Renal cortical epithelial cell (primary cell): ENCODE measurements at places on chromosomes 6 and 20. TPM values are rescaled to one million over a fixed set of nuclear protein-coding genes. Genes with fewer than 3 reads are reported as not detected.

GRCh38 chr6:116973976-116974375 is 96.9 kb downstream of the RFX6 start:
- no peak for DNase-seq

DNA sequence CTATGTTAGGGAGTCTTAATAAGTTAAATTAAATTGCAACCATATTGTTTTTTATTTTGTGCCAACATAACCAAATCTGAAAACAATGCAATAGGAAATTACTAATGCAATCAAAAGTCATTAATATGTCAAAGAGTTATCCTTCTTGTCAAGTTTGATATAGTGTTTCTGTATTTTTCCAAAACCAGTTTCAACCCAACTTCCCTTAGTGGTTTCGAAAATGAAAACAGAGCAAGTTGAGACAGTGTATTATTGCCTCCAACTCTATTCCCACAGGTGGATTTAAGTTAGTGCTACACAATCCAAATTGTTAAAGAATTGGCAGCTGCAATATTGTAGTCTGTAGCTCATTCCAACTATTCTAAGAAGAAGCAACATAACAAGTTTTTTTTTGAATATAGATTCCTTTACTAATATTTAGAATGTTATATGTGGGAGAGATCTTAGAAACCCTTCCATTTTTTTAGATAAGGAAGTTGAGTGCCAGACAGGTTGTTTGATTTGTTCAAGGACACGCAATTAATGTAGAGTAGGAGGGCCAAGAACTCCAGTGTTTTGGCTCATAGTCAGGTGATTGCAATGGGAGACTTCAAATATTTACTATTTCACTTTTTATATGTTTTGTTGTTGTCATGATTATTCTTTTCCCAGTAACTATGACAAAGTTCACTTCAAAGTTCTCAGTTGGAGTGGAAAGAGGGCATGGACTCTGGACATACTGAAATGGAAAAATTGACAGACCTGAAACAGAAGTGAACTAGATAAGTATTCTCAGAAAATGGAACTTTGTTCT is 282.4 kb upstream of the HSF2 start:
- DNase-seq: no peak

DNA sequence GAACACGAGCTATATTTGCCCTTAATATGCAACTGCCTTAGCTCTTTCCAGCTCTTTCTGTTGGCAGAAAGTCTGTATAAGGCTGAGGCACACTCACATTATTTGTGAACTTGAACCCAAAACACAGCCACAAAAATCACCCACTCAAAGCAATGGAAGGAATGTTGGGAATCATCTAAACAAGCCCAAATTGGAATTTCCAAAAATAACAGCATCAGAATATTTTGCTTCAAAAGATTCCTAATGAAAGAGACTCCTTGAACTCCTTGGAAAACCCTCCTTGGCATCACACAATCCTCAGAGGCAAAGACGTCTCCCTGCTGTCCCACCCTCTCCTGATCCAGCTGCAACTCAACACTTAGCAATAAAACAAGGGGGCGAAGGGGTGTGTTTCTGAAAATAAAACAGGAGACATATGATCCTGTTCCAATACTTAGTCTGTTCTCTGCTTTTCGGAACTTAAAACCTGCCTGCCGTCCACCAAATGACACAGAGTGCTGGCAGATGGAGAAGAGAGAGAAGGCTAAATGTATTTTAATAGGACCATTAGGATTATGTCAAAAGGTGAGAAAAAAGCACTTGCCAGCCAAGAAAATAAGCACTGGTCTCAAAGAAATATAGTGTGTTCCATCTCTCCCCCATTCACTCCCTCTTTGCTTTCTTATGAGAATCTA is 320.7 kb upstream of the JARID2 start:
- no peak for DNase-seq

GRCh38 chr20:63005862-63006539 is 763 bp downstream of the BHLHE23 start:
- DNase-seq: no peak

Gene GPANK1
- total RNA-seq: 9.1 and 16.0 TPM in 2 replicates

DNA sequence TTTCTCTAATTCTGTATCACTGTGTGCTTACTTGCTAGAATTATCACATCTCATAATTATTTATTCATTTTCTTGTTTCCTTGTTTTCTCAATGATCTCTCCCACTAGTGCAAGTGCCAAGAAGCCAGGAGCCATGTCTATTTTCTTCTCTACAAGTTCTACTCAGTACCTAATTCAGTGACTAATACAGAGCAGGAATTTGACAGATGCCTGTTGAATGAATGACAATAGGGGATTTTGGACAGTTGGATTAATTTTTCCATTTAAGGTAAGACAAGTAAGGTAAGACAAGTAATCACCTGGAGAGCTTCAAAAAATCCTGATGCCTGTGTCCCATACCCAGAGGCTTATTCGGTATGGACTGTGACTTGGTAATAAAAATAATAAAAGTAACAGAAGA is 81.0 kb downstream of the EDN1 start:
- DNase-seq: peak; percentile 78

Gene BMP2
- 16.7 and 17.2 TPM in 2 replicates for total RNA-seq

Gene MUC22
- 0.15 TPM in 1 of 2 replicates, not detected in the other for total RNA-seq

DNA sequence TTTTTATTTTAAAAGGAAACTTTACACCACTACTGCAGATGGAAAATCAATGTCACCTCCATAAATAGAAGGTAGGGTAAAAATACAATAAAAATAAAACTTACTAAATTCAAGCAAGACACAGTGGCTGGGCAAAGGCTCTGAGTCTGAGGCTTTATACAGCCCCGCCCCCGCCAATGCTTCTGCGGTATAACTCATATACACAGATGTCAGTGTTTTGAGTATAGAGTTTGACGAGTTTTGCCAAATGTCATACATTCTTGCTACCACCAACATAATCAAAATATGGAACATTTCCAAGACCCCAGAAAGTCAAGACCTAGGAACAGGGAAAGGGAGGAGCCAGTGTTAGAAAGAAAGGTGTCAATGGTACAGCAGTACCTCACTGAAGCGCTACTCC is 12.8 kb downstream of the NFATC2 start:
- no peak for DNase-seq

DNA sequence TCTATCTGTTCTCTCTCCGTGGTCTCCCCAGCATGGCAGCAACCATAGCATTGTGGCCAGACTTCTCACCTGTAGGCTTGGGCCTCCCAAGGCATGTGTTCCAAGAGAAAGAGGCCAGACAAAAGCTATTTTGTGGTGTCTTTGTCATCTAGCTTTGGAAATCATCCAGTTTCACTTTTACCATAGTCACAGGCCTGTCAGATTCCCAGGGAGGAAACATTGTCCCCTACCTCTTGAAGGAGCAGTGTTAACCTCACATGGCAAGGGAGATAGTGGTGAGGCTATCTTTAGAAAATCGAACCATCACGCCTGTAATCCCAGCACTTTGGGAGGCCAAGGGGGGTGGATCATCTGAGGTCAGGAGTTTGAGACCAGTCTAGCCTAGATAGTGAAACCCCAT is 42.3 kb upstream of the RALGAPA2 start:
- no peak for DNase-seq

Gene TFAP2D
- total RNA-seq: not detected in 2 replicates

DNA sequence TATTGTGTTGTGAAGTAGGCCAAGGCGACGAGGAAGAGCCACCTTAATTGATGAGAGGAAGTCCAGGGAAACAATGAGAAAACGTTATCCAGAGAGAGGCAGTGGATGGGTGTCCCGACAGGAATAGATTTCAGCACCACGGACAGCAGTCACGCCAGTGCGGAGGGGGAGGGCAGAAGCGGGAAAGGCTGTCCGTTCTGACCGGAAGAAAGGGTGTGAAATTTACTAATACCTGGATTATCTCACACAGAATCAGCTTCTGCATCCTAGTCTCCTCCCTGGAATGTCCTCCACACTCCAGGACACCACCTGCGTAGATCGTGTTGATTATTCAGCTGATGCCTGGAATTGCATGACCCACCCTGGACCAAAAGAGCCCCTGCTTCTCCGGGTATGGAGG is 7.4 kb upstream of the BPIFA3 start:
- peak; percentile 38 for DNase-seq

GRCh38 chr6:137883400-137884148 is 16.5 kb downstream of the TNFAIP3 start:
- no peak for DNase-seq

DNA sequence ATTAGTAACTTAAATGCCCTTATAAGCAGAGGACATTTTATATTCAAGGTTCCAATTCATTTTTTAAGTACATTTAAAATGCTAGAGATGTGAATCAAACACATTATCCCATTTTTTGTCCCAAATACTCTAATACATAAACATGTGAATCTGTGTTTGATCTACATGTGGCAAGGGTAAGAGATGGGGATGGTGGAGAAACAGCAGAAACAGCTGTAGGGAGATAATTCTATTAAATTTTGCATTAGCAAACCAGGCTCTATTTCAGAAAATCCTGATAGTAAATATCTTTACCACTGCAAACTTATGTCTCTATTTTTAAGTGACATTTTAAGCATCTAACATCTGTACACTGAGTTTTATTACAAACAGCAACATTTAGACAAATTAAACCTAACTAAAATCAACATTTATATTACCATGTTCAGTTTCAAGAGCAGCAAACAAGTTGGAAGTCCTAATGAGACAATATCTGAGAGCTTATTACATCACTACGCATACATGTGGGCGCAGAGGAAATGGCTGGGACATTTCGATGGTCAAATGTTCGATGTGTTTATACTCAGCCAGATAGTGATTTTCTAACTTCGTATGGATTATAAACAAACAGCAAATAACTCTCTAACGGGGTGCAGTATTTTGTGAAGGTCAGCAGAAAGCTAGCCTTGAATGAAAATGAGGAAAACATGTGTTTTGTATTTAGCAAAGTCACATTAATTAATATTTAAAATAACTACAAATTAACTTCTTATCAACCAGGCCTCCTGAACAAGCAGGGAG is 165.1 kb downstream of the GJA1 start:
- no peak for DNase-seq

Gene SMLR1
- not detected in 2 replicates for total RNA-seq

- DNase-seq: peak; percentile 18
Measured at GRCh38 chr6:152136449-152136825, 329.0 kb downstream of the ESR1 start.

DNA sequence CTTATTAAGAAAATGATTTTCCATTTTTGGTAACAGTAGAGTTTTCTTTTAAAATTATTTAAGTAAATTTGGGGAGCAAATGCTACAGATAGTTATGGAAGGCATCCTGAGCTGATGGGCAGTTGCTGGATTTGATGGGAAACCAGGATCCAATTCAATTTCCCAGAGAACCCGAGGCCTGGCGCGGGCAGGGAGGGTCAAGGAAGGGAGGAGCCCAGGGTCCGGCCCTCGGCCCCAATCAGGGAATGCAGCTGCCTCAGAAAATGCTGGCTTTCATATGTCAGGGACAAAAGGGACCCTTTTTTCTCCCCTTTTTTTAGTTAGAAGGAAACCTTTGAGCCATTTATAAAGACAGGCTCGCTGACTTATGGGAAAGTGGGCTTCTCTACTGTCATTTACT is 42.1 kb downstream of the CTCFL start:
- no peak for DNase-seq

Gene CRIP3
- 0.25 TPM in 1 of 2 replicates, not detected in the other for total RNA-seq

- no peak for DNase-seq
Measured at GRCh38 chr6:24744911-24745310, 26.0 kb upstream of the C6orf62 start.

DNA sequence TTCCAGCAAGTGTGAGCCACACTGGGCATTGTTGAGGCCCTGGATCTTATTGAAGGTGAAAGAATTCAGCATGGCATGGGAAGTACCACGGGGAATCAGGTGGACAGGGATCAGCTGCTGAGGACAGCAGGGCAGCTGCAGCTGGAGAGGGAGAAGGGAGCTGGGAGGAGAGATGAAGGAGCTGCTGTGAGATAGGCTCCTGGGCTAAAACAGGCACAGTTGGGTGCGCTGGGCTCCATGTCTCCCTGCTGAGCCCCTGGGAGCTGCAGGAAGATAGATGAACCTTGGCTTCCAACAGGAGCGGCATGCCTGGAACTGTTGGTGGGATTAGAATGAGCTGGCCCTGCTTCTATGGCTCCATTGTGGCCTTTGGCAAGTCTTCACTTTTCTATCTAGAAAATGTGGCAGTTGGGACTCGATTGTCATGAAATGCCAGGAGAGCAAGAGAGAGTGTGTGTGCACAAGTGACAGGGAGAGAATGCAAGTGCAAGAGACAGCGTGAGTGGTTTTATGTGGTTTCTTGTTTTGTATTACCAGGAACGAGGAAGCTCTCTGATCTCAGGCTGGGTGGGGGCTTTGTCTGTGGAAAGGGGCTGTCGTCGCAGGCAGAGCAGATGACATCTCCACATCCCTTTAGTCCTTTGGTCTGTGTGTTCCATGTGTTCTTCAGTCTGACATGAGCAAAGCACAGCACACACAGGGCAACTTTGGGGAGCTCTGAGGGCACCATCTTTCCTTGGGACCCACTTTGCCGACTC is 20.4 kb downstream of the SNPH start:
- no peak for DNase-seq

DNA sequence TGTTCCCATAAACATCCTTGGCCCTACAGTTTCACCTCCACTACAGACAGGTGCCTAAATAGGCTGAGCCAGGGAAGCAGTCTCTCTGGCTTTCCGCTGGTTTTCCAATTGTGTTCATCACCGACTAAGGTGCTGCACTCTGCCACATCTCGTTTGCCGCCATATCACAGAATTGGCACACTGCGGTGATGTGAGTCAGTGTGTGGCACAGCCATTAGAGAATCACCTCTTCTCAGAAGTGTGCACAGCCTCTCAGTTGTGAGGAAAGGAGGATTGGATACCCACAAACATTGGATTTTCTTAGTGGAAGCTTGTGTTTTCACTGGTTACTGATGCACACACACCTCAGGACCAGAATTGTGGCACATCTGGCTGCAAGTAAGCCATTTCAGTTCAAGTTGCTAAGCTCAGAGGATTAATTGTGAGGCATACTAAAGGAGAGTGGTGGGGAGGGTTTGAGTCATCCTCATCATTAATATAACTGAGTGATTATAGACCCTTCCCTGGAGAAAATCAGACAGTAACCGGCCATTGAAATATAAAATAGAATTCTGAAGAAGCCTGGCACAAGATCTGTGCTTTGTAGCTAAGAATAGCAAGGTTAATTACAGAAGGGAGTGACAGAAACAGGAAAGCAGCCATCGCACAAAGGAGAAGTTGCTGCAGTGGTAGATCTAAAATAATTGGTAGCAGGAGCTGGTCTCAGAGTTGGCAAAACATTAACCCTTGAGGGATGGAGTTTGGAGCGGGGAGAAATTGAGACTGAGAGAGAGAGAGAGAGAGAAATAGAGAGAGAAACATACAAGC is 506.9 kb downstream of the LMBRD1 start:
- no peak for DNase-seq

Gene OR2B6
- total RNA-seq: not detected in 2 replicates

Gene DDX43
- 1.1 and 1.4 TPM in 2 replicates for total RNA-seq

Gene SLC16A10
- total RNA-seq: 1.1 and 2.3 TPM in 2 replicates

- DNase-seq: no peak
Measured at GRCh38 chr6:27531772-27532459, 59.0 kb upstream of the ZNF184 start.

- DNase-seq: peak; percentile 68
Measured at GRCh38 chr6:113127786-113128419, 729.2 kb upstream of the MARCKS start.

Gene MYLK2
- not detected in 2 replicates for total RNA-seq

- DNase-seq: no peak
Measured at GRCh38 chr6:33192671-33193602, 670 bp upstream of the COL11A2 start.
